SK-N-SH treated with all-trans-retinoic acid at 6 μM for 48 hours (cell line): ENCODE measurements at places on chromosomes 13 and 19.

- no peak for ATAC-seq
These were observed 1074.9 kb downstream of the PCDH17 start for GRCh38 chr13:58706421-58706820.

- ATAC-seq = no peak
These were observed 1198.2 kb upstream of the PCDH9 start for GRCh38 chr13:68428292-68428691.

GRCh38 chr19:5953030-5953589 lies 24.8 kb downstream of the RANBP3 start:
- ATAC-seq = no peak

DNA sequence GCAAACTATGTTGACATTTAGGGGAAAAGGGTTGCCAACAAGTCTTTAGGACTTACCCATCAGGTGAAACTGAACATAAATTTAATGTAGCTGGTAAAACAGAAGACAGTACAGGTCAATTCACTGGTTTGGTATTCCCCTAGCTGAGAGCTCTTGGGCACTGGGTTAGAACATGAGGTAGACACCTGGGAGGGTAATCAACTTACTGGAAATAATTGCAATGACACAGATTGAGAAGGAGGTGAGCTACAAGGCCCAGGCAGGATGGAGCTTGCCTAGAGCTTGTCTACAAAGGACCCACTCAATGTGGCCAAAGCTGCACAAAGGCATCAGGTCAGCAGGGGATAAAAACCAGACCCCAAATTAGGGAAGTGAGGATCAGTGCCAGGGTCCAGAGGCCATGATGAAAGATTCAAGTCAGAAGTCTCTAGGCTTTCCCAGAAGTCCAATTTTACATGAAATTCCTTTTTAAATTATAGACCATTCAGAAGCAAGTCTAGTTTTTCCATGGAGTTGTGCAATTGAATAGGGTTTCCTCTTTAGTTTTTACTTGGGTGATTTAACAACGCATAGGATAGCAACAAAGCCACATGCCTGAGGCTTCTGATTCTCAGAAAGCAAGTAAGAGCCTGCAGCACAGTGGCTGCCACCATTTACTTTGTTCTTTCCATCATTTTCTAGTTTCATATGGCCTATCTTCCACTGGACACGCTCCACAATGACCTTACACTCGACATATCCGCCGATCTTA lies 194.0 kb downstream of the NDFIP2 start:
- no peak; the same call in 2 of the 3 replicates for ATAC-seq

GRCh38 chr13:97658556-97658955 lies 224.6 kb downstream of the RAP2A start:
- ATAC-seq = no peak

DNA sequence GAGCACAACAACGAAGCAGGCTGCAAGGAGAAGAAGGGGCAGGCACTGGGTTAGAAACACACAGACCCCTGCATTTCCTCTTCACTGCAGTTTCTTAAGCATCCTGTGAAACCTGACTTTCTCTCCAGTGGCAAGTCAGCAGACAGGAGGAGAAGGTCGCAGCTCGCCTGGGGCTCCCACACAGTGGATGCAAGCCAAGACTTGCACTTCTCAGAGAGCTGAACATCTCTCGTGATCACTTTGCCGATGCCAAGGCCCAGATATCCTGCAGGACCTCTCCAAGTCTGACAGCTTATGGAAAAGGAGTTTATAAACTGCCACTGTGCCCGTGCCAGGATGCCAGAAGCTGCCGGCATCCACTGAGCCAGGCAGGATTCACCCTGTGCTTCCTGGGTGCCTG lies 18.4 kb downstream of the TMEM272 start:
- ATAC-seq = peak; percentile 33; the same call in 2 of the 3 replicates

- no peak for ATAC-seq
These were observed 519.6 kb downstream of the KLF5 start for GRCh38 chr13:73578251-73578875.

GRCh38 chr19:18815673-18816072 lies 16.1 kb upstream of the UPF1 start:
- ATAC-seq = no peak

GRCh38 chr19:35309481-35310279 lies 17.7 kb downstream of the MAG start:
- no peak for ATAC-seq

GRCh38 chr19:15274477-15274876 lies 42.2 kb upstream of the EPHX3 start:
- no peak for ATAC-seq

- ATAC-seq = peak; percentile 64
These were observed 32.0 kb downstream of the RUBCNL start for GRCh38 chr13:46355088-46355468.

- no peak for ATAC-seq
These were observed 40.5 kb downstream of the DZIP1 start for GRCh38 chr13:95603887-95604555.

- ATAC-seq = no peak
These were observed 30.7 kb downstream of the PDS5B start for GRCh38 chr13:32616883-32617511.

DNA sequence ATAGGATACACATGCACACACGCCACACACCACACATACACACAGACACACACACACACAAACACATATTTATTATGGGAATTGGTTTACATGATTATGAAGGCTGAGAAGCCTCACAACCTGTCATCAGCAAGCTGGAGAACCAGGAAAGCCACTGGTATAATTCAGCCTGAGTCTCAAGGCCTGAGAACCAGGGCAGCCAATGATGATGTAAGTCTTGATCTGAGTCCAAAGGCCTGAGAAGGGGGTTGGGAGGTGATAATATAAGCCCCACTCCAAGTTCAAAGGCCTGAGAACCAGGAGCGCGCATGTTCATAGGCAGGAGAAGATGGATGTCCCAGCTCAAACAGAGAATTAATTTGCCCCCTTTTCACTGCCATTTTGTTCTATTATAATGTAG lies 18.7 kb upstream of the SOX21 start:
- no peak for ATAC-seq

DNA sequence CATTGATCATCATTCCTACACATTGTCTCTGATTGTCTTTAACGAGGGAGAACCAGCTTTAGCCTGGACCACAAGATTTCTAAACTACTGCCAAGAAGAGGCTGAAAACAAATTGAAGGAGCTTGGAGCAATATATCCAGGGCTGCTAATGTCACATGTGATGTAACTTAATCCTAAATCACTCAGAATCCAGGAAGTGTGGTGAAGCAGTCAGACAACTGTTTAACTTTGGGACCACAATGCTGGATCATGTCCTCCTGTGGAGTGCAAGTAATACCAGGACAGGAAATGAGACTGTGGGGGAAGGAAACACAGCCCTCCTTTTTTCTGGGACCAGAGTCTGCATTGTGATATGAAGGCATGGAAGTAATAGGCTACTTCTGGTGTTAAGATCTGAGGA lies 430.2 kb downstream of the KCTD12 start:
- no peak for ATAC-seq

- no peak for ATAC-seq
These were observed 851.2 kb downstream of the EFNB2 start for GRCh38 chr13:105684216-105684615.

GRCh38 chr19:1833540-1833939 lies 14.7 kb downstream of the REXO1 start:
- no peak for ATAC-seq

GRCh38 chr13:101594936-101595335 lies 142.5 kb downstream of the ITGBL1 start:
- ATAC-seq = no peak

DNA sequence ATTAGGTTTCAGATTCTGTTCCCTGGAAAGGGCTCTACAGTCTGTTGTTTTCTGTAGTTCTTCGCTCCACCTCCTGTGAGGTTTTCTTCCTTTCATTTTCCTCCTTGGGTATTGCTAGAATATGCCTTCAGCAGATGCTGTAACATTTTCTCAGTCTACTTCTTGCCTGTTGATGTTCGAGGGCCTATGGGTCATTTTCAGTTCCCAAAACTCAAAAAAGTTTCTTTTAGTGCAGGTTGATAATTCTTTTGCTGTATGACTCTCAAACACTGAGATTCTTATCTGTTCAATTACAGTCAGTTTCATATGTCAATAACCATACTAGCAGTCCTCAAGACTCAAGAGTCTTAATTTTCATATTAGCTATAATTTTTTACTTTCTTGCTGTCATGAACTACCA lies 268.3 kb downstream of the RFC3 start:
- no peak for ATAC-seq

DNA sequence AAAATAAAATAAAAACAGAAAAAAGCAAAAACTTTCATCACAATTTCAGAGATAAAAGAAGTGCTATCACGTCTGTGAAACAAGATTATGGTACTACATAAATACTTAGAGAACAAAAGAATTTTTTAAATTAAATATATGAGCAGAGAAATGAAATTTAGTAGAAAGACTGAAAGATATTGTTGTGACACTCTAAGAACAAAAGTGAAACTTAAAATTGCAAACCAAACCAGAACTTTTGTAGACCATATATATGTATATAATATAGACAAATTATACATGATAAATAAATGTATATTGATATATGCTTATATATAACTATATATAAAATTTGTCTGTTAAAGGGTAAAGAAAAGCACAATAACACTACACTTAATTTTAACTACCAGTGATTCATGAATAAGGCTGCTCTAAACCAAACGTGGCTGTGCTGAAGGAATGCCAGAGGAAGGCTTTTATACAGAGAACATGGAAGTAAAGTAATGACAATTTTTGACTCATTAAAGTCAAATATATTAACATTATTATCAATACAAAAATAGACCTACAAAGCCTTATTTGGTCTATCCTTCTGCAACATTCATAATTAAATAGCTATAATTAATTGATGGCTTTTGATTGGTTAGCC lies 1516.7 kb upstream of the PCDH20 start:
- peak; percentile 53 for ATAC-seq

GRCh38 chr13:106915146-106915545 lies 347.2 kb upstream of the ARGLU1 start:
- no peak for ATAC-seq

DNA sequence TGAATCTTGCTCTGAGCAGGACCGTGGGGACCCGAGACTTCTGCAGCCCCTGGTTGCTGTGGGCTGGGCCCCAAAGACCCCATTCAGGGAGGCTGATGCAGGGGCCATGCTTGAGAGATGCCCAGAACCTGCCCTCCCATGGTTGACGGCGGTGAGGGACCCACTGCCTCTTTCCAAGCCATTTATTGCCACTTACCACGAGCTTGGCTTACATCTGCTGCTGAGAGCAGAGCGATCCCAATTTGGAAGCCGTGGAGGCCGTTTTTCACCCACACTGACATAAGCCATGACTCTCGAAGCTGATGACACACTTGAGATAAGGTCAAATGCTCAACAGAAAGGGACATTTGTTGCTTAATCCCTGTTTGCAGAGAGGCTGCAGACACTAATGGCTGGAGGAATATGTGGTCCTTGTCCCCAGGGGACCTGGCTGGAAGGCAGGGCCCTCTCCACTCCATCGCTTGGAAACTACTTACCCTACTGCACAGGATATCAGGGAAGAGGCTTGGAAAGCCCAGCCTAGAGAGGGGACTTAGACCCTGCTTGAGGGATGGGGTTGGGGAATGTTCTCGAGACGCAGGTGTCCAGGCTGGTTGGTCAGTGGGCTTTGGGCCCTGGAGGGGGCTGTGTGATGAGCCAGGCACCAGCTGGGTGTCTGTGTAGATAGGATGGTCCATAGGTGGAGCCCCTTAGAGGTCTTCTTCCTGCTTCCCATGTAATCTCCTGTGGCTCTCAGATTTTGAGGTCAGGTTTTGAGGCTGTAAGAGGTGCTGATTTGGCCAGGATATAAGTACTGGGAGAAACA lies 15.3 kb downstream of the ZNF536 start:
- peak; percentile 19; the same call in 1 of the 3 replicates for ATAC-seq

DNA sequence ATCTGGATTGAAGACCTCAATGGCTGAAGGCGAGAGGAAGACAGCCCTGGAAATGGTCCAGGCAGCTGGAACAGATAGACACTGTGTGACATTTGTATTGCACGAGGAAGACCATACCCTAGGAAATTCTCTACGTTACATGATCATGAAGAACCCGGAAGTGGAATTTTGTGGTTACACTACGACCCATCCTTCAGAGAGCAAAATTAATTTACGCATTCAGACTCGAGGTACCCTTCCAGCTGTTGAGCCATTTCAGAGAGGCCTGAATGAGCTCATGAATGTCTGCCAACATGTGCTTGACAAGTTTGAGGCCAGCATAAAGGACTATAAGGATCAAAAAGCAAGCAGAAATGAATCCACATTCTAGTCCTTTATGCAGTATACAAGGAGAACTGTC lies 1.2 kb downstream of the POLR1D start:
- ATAC-seq = no peak

DNA sequence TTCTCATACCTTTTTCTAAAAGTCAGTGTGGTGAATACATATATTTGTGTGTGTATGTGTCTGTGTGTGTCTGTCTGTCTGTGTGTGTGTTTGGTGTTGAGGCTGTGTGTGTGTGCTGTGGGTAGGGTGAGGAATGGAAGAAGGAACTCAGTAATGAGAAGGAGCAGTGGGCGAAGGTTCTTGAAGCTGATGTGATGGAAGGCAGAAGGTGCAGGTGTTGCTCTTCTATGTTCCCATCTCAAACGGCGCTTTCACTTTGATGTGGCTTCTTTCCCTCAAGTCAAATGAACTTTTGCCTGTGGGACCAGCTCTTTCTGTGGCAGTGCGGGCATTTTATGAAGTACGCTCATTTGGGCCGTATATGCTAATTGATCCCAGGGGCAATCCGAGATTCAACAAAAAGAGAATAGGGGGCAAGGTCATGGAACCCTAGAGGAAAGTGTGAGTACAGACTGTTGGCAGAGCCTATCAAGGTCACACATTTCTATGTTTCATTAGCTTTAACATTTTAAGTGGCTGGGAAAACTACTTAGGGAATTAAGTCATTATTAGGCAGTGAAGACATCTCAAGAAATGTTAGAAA lies 15.2 kb downstream of the BIVM start:
- no peak for ATAC-seq

- ATAC-seq = no peak
These were observed 46.7 kb upstream of the RNF113B start for GRCh38 chr13:98223741-98224140.

DNA sequence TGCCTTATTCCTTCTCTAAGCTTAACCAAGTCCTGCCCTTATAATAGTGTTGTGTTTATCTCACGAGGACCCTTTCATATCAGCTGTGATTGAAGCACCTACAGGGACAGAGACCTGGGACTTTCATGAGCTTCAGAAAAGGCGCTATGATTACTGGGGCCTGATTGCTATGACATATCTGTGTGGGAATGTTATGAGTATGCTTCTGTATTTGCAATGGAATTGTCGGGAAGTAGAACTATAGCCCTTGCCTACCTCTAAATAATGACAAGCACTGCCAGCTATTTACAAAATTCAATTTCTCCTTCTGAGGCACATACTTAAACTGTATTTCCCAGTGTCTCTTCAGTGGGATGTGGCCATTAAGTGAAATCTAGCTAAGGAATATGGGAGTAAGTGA lies 191.5 kb downstream of the LHFPL6 start:
- ATAC-seq = no peak

DNA sequence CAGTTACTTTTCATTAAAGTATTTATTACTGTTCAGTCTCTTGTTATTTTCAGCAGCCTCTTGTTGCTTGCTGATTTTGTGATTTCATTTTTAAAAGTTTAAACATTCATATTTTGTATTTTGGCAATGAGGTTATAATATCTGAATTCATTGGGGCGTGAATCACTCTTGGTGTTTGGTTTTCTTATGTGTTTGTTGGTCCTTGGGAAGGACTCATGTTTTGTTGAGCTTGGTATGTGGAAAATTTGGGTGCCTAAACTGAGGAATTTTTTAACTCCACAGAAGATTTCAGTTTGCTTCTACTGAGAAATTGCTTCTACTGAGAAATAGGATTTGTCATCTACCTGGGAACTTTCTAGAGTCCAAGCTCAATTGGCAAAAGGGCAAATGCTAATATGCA lies 38.2 kb downstream of the PDS5B start:
- no peak for ATAC-seq
